ENCODE measurements at places on chromosomes 13 and 19.
A peak's percentile ranks its signal among the peaks of the same experiment; 100 is the strongest.

DNA sequence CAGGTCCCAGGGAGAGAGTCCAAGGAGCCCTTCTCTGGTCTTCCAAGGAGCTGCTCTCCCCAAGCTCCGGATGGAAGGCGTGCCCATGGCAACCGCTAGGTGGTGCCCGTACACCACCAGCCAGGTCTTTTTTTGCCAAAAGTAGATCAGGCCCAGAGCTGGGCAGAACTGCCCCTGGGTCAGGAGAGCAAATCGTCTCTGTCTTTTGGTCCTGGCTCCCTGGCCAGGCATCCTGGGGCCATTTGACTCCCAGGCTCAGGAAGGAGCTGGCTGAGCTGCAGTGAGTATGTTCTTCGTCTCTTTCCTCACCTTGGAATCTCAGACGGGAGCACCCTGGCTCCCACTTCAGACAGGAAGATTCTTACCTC is 24.6 kb upstream of the BCL3 start:
- peak; percentile 85 for DNase-seq

GRCh38 chr19:11949201-11949600 is 15.6 kb upstream of the ZNF763 start:
- no peak for DNase-seq

DNA sequence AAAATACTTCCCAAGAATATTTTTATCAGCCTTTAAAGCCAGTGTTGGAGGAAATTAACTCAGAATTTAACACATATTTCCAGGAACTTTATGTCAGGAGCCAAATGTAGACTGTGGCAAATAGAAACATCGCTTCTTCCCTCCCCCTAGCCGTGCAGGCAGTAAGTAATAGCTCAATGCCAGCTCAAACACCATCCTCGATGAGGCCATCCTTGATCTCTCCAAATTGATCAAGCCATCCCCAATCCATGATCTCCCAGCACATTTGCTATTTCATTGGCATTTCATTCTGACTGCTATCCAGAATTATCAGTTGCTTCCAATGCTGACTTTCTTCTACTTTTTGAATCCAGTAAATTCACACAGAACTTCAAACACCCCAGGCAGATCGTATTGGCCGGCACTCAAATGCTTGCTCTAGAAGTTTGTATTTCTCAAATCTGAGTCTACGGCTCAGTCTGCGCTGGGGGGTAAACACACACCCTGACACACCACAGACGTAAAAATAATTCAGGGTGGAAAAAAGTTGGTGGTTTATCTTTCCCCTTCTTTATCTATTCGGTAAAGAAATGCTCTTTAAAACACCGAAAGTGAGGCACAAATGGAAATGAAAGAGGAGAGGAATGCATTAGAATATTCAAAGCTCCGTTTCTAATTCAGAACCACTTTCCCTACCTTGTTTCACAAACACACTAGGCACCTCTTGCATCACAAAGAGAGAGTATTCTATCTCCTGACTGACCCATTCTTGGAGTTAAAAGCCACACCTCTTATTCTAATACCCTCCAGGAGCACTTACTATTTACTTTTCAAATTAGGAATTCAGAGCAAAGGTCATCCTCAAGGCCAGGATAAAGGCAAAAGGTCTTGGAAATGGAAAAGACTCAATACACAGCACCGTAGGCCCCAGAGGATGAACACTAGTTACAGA is 991 bp downstream of the OBI1 start:
- no peak for DNase-seq

DNA sequence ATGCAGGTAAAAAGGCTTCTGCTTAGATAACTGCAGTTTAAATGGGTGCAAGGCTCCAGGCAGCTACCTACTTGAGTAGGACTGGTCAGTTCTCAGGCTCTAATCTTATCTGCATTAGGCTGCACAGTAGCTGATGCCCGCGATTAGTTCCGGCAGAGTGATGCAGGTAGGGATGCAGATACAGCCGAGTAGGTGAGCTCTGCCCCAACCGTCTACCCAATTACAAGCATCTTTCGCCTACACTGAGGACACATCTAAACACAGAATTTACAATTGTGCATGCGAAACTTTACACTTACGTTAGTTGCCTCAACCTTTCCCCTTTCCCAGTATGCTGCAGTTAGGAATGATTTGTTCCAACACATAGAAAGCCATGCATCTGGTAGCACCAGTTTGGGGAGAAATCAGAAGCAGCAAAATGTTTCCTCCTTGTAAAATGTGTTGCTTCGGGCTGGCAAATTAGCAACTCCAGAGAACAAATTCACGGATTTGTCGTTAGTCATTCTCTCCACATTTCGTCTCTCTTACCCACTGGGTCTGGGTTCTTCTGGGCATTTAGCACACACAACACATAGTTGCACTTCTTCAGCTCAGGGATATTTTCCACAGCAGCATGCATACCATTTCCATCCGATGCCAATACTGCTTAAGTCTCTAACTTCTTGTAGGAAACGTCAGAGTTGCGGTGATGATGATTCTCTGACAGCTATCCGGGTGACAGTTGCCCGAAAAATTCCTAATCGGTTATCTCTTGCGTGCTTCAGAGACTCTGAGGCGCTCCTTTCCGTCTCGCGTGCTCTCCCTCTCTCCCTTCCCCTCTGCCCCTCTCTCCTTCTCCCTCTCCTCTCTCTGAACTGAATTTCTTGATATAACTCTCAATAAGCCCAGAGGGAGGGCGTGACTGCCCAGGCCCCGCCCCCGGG is at the start of gene PCDH9:
PCDH9 (minus strand) TSS at position 856 of the 923 bp plus-strand sequence. CDS start 1,896 bp downstream, outside the sequence.
- no peak for DNase-seq

GRCh38 chr13:81874681-81875661 is 1534.0 kb upstream of the SPRY2 start:
- DNase-seq: no peak

DNA sequence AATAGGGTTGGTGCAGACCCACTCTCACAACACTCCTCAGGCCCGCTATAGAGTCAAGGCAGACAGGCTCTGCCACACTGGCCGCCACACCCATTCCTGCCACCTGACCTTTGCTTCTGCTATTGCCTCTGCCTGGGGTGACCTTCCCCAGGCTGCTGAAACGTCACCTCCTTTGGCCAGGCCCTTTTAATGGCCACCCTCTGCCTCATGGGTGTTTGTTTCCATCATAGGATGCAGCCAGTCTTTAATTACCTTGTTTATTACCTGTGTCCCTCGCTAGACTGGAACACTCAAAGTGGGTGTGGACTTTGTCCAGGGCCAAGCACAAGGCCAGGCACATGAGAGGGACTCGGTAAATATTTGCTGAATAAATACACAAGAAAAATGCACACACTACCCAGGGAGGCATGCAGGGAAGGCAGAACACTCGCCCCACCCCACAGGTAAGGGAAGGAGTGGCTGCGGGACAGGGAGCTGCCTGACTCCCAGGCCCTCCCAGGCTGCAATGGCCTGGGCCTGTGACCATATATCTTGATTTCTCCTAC is 3.2 kb downstream of the LSM4 start:
- DNase-seq: no peak

DNA sequence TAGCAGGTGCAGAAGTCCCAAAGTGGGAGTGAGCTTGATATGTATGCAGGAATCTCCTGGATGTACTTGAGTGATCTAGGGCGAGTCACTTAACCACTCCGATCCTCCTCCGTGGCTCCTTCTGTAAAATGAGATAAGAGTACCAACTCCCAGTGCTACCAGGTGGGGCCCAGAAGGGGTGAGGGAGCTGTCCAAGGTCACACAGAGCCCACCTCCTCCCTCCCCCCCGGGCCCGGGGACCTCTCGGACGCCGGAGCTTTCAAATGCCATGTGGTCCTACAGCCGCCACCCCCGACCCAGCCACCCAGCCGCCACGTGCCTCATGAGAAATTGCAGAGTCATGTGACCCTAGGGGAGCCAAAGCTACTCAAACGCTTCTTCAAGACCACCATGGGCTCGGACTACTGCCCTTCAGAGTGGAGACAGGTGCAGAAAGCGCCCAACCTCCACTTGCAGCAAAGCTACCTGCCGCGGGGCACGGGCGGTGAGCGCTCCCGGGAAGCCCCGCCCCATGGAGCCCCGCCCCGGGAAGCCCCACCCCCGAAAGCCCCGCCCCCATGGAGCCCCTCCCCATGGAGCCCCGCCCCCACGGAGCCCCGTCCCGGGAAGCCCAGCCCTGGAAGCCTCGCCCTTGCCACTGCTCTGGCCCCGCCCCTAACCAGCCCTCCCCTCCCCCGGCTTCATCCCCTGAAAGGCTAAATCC is 10.1 kb upstream of the ZNF358 start:
- DNase-seq: peak; percentile 81

GRCh38 chr13:79742923-79743322 is 262.0 kb downstream of the NDFIP2 start:
- DNase-seq: no peak

- DNase-seq: no peak
Observed at GRCh38 chr13:98039261-98039660, 85.8 kb downstream of the IPO5 start.

- DNase-seq: peak; percentile 90
Observed at GRCh38 chr13:98142380-98143156, at the start of gene FARP1. FARP1 (plus strand) TSS chr13:98143094; CDS start chr13:98213243, 70,149 bp downstream.

DNA sequence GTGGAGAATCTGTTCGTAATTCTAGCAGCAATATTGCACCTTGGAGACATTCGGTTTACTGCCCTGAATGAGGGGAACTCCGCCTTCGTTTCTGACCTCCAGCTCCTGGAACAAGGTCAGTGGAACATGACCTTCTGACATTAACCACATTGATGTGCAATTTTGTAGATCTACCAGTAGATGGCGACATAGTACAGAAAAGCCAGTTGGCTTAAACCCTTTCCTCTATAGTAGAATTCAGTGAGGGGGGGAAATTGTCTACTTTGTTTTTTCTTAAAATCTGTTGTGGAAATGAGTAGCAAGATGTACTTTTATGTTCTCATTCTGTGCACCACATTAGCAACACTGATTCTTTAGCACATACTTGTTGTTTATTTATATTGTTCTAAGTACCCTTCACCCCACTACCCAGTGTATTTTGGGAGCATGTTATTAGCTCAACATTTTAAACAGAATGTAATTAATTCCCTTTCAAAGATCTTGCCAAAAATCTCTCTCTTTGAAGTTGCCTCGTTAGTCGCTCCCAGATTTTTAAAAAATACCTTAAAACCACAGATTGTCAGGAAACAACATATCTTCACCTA is 332.2 kb downstream of the MYO16 start:
- DNase-seq: no peak

DNA sequence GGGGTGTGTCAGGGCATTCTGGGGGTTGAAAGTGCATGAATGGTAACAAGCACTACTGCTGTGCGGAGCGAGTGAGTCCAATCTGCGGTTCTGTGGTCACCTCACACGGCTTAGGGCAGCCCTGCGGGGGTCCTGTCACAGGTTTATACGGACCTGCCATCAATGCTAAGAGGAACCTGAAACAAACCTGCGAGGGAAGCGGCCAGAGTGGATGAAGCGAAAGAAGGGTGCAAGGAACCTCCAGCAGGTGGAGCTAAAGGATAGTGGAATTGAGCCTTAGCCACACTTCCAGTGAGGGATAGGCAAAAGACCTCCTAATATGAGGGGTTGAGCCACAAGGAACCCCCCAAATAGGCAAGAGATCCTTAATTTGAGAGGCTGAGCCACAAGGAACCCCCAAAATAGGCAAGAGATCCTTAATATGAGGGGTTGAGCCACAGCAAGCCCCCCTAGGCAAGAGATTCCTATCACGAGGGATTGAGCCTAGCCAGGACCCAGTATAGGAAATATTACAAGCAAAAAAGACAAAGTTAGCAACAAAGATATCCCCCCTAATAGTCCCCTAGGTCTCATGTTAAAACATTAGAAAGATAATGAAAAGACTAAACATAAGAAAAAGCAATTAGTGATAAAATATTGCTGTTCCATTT is 6.3 kb upstream of the ZNF69 start:
- peak; percentile 67 for DNase-seq

- DNase-seq: no peak
Observed at GRCh38 chr19:2421581-2422306, 5.6 kb downstream of the TIMM13 start.

DNA sequence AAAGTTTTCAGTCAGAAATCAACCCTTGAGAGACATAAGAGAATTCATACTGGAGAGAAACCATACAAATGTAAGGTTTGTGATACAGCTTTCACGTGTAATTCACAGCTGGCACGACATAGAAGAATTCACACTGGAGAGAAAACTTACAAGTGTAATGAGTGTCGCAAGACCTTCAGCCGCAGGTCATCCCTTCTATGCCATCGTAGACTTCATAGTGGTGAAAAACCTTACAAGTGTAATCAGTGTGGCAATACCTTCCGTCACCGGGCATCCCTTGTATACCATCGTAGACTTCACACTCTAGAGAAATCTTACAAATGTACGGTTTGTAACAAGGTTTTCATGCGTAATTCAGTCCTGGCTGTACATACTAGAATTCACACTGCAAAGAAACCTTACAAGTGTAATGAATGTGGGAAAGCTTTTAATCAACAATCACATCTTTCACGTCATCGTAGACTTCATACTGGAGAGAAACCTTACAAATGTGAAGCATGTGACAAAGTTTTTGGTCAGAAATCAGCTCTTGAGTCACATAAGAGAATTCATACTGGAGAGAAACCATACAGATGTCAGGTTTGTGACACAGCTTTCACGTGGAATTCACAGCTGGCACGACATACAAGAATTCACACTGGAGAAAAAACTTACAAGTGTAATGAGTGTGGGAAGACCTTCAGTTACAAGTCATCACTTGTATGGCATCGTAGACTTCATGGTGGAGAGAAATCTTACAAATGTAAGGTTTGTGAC is 15.7 kb upstream of the ZNF701 start:
- DNase-seq: no peak

- DNase-seq: peak; percentile 80
Observed at GRCh38 chr13:27830010-27830409, 37.7 kb downstream of the GSX1 start.

DNA sequence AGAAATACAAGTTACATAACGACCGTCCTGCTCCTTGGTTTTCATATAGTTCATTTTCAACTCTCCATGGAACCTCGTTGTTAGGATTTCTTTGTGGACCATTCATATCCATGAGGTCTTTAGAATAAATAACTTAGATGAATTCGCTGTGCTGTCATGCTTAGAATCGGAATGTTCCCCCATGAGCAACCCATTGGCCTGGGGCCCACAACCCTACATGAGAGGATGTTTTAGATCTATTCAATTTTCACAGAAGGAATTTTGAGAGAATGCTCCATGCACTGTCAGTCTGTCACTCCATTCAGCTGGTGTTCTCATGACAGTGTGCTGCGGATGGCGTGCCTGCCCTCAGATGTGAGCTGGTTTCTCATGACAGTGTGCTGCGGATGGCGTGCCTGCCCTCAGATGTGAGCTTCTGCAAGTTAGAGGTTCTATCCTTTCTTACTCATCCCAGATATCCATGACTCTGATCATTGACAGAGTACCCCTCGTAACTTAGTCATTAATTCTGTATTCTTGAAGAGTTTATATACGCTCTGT is 1193.1 kb downstream of the EFNB2 start:
- no peak for DNase-seq

- DNase-seq: no peak
Observed at GRCh38 chr13:33326246-33326645, 40.7 kb upstream of the STARD13 start.

Measured in glutamatergic neuron (in vitro differentiated cells).